ENCODE measurements at places on chromosomes 12 and 14.

DNA sequence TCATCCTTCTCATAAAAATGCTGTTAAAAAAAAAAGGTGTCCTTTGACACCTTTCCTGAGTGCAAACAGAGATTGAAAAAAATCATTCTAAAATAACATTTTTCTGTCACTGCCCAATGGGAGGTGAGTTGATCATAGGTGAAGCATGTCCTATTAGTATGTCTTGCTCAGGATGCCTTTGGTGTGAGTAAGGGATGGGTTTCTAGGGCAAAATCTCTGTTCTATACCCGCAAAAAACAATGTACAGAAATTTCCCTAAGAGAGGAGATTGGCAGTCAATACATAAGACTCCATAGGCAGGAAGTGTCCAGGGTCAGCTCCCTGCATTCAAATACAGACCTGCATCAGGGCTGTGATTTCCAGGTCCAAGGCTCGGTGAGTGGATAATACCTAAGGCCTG is 195.2 kb downstream of the DAD1 start:
- no peak overlapping the region for H3K4me3 ChIP-seq
- no peak for DNase-seq
- no peaks in the 10 kb centered on the region for H3K27me3 ChIP-seq

GRCh38 chr12:104602896-104603295 is 146.1 kb downstream of the CHST11 start:
- no peak overlapping the region for H3K4me3 ChIP-seq
- no peaks in the 10 kb centered on the region for H3K27me3 ChIP-seq
- peaks cover 5% of the 10 kb centered on the region for H3K36me3 ChIP-seq
- peaks cover 33% of the 10 kb centered on the region for H3K4me1 ChIP-seq

DNA sequence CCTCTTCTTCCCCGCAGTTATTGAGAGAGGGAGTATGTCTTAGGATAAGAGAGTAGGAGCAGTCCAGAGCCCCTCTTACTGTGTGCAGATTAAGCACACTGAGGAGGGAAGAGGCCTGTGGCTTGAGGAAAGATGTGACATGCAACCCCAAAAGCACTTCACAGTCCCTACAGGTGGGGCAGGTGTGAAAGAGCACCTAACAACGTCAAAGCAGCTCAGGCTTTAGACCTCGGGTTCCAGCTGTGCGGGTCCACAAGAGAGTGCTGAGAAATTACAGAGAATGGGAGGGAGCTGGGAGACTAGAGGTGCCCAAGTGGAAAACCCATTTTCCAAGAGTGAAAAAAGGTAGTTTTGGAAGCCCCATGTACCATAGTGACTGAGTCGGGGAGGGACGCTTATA is 127.6 kb downstream of the SLC25A47 start:
- H3K4me3 ChIP-seq = no peak overlapping the region
- H3K27ac ChIP-seq = no peak overlapping the region
- no peaks in the 10 kb centered on the region for H3K36me3 ChIP-seq
- DNase-seq = no peak

DNA sequence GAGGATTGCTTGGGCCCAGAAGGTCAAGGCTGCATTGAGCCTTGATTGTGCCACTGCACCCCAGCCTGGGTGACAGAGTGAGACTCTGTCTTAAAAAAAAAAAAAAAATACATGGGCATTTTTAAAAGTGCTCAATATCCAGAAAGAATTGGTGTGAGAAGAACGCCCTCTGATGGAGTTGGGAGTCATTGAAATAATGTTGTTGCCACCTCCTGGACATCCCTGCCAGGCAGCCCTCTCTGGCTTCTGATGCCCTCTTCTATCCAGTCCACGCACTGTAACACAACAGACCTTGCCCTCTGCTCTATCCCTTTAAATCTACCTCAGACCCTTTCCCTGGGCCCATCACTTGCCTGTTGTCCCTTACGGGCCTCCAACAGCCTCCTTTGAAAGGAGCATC is 4.9 kb downstream of the PTGDR start:
- no peak overlapping the region for H3K27ac ChIP-seq
- peaks cover 30% of the 10 kb centered on the region for H3K27me3 ChIP-seq
- no peak overlapping the region for H3K4me3 ChIP-seq
- peaks cover 18% of the 10 kb centered on the region for H3K4me1 ChIP-seq
- DNase-seq = peak; percentile 37
- no peaks in the 10 kb centered on the region for H3K36me3 ChIP-seq

- H3K27me3 ChIP-seq = no peaks in the 10 kb centered on the region
- peak; percentile 29 for DNase-seq
- no peak overlapping the region for H3K27ac ChIP-seq
- H3K4me3 ChIP-seq = no peak overlapping the region
- peaks cover 38% of the 10 kb centered on the region for H3K4me1 ChIP-seq
- peaks cover 1% of the 10 kb centered on the region for H3K36me3 ChIP-seq
These were observed 207.9 kb downstream of the EFCAB11 start for GRCh38 chr14:89746654-89747053.

DNA sequence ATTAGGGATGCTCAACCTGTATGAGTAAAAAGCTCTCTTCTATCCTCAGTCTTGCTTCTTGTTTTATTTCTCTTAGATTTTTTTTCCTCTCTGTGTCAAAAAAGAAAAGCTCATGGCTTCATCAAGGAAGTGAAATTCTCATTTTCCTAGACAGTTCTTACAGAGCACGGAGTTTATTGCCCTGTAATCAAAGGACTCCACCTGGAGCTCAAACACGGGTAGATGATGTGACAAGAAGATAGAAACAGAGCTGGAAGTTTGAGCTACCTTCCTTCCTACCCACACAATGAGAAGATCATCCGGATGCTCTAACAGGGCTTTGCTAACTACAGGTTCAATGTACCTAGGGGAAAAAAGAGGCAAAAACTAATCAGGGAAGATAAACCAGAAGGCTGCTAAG is 564.8 kb downstream of the MED13L start:
- no peaks in the 10 kb centered on the region for H3K36me3 ChIP-seq
- no peak overlapping the region for H3K4me3 ChIP-seq
- no peak overlapping the region for H3K27ac ChIP-seq
- H3K27me3 ChIP-seq = peaks cover 3% of the 10 kb centered on the region
- no peak for DNase-seq

DNA sequence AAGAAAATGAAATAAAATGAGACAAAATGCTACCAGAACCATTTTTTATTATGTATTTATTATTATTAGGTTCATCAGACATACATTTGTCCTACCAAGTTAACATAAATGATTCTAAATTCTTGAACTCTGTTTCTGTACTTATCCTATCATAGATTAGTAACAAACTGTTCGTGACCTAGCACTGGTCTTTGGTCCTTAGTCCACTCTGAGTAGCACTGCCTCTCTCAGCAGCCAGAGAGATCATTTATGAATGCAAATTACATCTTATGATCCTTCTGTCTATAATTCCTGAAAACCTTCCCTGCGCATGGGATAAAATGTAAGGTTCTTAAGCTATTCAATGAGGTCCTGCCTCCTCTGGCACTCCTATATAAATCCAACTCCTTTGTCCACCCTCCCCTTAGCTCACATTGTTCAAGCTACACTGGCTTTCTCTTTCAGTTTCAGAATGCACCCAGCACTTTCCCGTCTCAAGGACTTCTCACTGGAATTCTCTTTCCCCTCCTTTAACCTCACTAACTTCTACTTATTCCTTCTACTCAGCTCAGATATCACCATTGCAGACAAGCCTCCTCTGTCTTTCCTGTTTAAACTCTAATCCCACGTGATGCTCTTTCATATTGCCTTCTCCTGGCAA is 17.1 kb downstream of the PDZRN4 start:
- peaks cover 2% of the 10 kb centered on the region for H3K27me3 ChIP-seq
- H3K4me3 ChIP-seq = no peak overlapping the region
- H3K36me3 ChIP-seq = no peaks in the 10 kb centered on the region
- H3K4me1 ChIP-seq = no peaks in the 10 kb centered on the region
- H3K27ac ChIP-seq = no peak overlapping the region

GRCh38 chr14:35405304-35405996 is 901 bp upstream of the NFKBIA start:
- no peak for DNase-seq
- H3K4me3 ChIP-seq = peak overlapping the region; percentile 99
- peak overlapping the region; percentile 97 for H3K27ac ChIP-seq

DNA sequence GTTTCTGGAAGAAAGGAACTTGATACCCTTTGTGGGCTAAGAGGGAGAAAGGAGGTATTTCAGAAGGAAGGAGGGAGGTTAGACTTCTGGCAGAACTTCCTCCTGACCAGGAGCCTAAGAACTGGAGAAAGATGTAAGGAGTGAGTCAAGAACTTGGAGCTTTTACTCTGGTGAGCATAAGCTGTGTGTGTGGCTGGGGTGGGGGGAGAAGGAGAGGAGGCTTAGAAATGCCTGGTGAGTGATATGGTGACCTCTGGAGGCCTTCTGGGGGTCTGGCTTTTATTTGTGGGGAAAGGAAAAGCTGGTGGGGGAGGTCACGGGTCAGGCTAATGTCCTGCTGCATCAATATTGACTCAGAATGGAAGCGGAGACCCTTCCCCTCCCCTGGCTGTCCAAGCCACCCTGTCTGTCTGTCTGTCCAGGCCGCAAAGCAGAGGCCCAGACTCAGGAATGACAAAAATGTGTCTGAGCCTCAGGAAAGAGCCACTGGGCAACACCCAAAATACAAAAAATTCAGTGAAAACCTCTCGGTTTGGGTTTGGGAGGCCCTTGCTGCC is 4.8 kb downstream of the LRP1 start:
- peaks cover 15% of the 10 kb centered on the region for H3K4me1 ChIP-seq
- no peak overlapping the region for H3K27ac ChIP-seq
- no peak for DNase-seq
- no peaks in the 10 kb centered on the region for H3K36me3 ChIP-seq
- H3K4me3 ChIP-seq = no peak overlapping the region
- no peaks in the 10 kb centered on the region for H3K27me3 ChIP-seq

- H3K4me3 ChIP-seq = no peak overlapping the region
- no peak for DNase-seq
- no peaks in the 10 kb centered on the region for H3K27me3 ChIP-seq
- no peak overlapping the region for H3K27ac ChIP-seq
These were observed 42.8 kb upstream of the RIN3 start for GRCh38 chr14:92470811-92471210.

DNA sequence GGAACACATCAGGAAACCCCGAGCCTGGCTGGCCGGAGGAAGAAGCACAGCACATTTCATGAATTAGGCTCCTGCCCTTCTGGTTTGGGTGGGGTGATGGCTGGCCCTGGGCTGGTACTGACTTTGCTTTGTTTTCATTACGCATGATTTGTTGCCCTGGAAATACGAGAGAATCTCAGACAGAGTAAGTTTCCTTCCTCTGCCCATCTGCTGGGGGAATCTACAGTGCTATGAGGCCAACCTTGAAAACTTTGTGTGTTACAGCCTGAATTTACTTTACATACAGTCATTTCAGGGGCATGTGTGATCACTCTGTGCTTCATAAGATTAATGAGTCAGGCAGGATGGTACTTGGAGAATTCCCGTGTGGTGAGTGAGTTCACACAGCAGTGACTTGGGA is 20.5 kb upstream of the SLC5A8 start:
- H3K27me3 ChIP-seq = peaks cover 12% of the 10 kb centered on the region
- H3K27ac ChIP-seq = no peak overlapping the region
- no peak for DNase-seq
- H3K4me1 ChIP-seq = no peaks in the 10 kb centered on the region
- H3K36me3 ChIP-seq = no peaks in the 10 kb centered on the region

DNA sequence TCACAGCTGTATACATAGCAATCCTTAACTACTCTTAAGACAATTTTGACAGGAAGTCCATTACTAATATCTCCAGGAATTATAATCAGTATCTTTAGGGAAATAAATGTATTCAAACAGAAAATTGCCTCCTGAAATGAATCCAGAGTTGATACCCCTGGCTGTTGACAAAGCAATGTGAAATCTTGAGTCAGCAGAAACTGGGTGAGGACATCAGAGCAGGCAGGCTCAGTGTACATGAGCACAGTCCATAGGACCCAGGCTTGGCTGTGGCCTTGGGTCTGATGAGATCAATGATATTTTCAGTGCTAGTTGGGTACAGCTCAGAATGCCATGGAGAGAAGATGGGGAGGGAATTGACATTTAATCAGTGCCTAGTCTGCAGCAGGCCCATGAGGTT is 151.3 kb downstream of the SLC15A4 start:
- no peaks in the 10 kb centered on the region for H3K36me3 ChIP-seq
- H3K4me3 ChIP-seq = no peak overlapping the region
- H3K27me3 ChIP-seq = no peaks in the 10 kb centered on the region
- no peak overlapping the region for H3K27ac ChIP-seq

GRCh38 chr14:55581342-55581771 is 1.4 kb downstream of the KTN1 start:
- peaks cover 56% of the 10 kb centered on the region for H3K4me1 ChIP-seq
- no peak for DNase-seq
- H3K27ac ChIP-seq = peak overlapping the region; percentile 83
- peaks cover 3% of the 10 kb centered on the region for H3K36me3 ChIP-seq
- peak overlapping the region; percentile 82 for H3K4me3 ChIP-seq

- no peak overlapping the region for H3K4me3 ChIP-seq
- no peaks in the 10 kb centered on the region for H3K36me3 ChIP-seq
- peak; percentile 38 for DNase-seq
These were observed 2.9 kb downstream of the RFX4 start for GRCh38 chr12:106585521-106586277.

GRCh38 chr14:53758141-53758540 is 198.5 kb downstream of the BMP4 start:
- H3K27me3 ChIP-seq = no peaks in the 10 kb centered on the region
- H3K27ac ChIP-seq = no peak overlapping the region
- no peak overlapping the region for H3K4me3 ChIP-seq
- no peaks in the 10 kb centered on the region for H3K36me3 ChIP-seq
- H3K4me1 ChIP-seq = no peaks in the 10 kb centered on the region
- DNase-seq = no peak

DNA sequence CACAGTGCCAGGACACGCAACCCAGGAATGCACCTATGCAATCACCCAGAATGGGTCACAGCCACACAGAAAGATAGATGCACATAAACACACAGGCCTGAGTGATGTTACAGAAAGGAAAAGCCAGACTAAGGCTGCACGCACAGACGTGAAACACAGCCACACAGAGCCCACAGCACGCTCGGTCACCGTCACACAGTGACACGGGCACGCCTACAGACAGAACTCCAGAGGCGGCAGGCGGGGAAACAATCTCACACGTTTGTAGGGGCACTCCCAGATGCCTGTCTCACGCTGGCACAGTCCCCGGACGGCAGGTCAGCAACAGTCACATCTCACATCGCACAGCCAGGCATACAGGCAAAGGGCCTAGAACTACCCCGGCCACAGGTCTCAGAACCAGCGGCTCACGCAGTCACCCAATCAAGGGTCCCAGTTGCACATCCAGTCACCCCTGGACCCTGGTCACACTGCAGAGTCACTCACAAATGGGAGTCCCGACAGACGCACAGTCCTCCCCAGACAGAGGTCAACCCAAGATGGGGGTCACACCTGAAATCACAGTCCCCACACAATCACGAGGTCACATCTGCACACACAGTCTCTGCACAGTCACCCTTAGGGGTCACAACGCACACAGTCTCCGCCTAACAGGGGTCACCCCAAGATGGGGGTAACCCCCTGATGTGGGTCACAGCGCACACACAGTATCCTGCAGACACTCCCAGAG is 790 bp downstream of the SSH1 start:
- H3K27me3 ChIP-seq = peaks cover 2% of the 10 kb centered on the region
- peaks cover 43% of the 10 kb centered on the region for H3K4me1 ChIP-seq
- H3K27ac ChIP-seq = peak overlapping the region; percentile 86
- DNase-seq = peak; percentile 81
- H3K4me3 ChIP-seq = peak overlapping the region; percentile 82
- peaks cover 15% of the 10 kb centered on the region for H3K36me3 ChIP-seq

- peak; percentile 57 for DNase-seq
- peak overlapping the region; percentile 93 for H3K27ac ChIP-seq
- peak overlapping the region; percentile 38 for H3K4me3 ChIP-seq
- peaks cover 37% of the 10 kb centered on the region for H3K36me3 ChIP-seq
These were observed 22.4 kb upstream of the SERPINA6 start for GRCh38 chr14:94345344-94346064.

- no peak overlapping the region for H3K27ac ChIP-seq
- no peaks in the 10 kb centered on the region for H3K4me1 ChIP-seq
- H3K4me3 ChIP-seq = no peak overlapping the region
- peaks cover 2% of the 10 kb centered on the region for H3K36me3 ChIP-seq
- no peak for DNase-seq
These were observed 13.7 kb downstream of the CALCOCO1 start for GRCh38 chr12:53713516-53713915.

All from activated CD4-positive, alpha-beta T cell treated with anti-CD3 and anti-CD28 coated beads for 36 hours (primary cell).